Foreskin fibroblast (primary cell): ENCODE measurements at places on chromosomes 12 and 14.

DNA sequence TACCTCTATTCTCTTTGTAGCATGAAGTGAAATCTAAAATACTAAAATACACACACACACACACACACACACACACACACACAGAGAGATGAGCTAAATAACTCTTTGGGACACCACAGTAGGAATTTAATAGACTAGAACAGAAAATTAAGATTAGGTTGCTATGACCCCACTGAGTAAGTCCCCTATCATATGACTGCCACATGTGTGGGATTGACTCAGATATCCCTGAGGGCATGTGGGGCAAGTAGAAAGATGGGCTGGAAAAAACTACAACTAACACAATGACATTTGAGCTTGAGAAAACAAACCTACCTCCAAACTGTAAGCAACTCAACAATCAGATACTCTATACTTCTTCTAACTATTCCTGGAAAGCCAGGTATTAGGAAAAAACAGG, 27.0 kb downstream of the SLC25A21 start:
- peak; percentile 75 for DNase-seq

DNA sequence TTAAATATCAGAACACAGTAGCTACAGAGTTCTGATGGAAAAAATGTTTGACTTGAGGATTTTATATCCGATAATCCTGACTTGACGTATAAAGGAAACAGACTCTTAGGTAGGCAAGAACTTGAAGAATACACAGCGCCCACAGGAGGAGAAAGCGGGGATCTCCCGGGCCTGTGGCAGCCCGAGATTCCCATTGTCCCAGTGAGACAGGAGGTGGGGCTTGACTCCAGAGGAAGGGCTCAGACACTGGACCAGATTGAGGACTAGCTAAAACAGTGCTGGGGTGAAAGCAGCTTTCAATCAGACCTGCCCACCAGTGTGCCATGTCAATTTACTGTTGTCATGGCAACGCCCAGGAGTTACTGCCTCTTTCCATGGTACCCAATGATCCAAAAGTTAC, 51.1 kb upstream of the C14orf180 start:
- DNase-seq: no peak

GRCh38 chr12:71804505-71804904, 35.1 kb upstream of the TBC1D15 start:
- no peak for DNase-seq

DNA sequence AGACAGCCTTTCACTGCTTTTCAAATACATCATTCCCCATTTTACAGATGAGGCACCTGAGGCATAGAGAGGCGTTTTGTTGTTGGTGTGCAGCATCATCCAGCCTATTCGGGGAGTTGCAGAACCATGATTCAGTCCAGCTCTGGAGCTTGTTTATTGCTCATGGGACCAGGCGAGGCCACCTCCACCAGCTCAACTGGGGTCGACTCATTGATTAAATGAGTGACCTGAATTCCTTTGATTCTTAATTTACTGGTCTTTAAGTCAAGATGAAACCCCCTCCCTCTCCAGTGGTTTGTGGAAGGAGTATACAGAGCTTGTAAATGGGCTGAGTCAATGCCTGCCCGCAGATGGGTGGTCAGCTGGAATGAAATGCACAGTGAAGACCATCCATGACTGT, 161.9 kb downstream of the CHST11 start:
- DNase-seq: no peak

DNA sequence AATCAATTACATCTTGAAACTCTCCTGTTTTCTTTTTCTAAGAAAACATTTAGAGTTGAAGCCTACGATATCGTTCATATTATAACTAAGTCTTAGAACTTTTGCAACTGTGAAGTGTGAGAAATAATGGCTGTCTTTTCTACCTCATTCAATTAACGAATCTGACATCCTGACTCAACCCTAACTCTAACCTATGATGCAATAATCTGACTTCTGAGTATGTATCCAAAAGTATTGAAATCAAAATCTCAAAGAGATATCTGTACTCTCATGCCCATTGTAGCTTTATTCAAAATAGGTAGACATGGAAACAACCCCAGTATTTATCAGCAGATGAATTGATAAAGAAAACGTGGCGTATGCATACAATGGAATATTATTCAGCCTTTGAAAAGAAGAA, 252.7 kb downstream of the KCNH5 start:
- DNase-seq: no peak

GRCh38 chr12:77131977-77132490, 66.7 kb upstream of the E2F7 start:
- no peak for DNase-seq

GRCh38 chr12:29943683-29944082, 159.9 kb upstream of the TMTC1 start:
- no peak for DNase-seq

- DNase-seq: no peak
Observed at GRCh38 chr12:68963856-68964745, 31.1 kb upstream of the CPM start.

GRCh38 chr14:87626266-87626665, 366.7 kb downstream of the GALC start:
- peak; percentile 9 for DNase-seq

DNA sequence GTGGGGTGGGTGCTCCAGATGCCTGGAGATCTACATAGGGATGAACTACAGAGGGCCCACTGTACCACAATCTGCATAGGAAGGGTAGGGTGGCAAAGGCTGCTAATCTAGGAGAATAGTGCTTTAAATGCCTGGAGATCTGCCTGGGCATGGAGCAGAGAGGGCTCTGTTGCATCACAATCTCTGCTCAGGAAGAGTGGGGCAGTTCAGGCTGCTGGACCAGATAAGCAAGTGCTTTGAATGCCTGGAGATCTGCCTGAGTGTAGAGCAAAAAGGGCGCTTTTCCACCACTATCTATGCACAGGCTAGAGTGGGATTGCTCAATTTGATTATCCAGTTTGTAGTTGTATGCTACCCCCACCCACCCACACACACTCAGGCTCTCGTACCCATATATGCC, 886.3 kb upstream of the SEL1L start:
- DNase-seq: no peak

DNA sequence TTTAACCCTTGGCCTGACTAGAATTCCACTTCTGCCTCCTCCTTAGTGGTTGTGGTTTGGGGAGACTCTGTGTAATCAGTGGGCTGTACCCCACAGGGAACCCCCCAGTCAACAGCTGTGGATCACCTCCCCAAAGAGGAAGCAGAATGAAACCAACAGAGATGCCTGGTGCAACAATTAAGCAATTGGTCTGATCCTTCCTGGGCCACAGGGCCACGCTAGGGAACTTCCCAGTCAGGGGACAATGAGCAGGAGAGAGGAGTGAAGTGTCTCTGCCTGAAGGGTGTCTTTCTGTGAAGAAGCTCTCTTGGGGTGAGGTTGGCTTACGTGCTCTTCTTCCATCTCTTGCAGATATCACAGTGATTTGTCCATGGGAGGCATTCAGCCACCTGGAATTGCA, 8.2 kb downstream of the PDE6H start:
- no peak for DNase-seq

GRCh38 chr14:49408187-49408933, 177.8 kb downstream of the RPS29 start:
- no peak for DNase-seq

DNA sequence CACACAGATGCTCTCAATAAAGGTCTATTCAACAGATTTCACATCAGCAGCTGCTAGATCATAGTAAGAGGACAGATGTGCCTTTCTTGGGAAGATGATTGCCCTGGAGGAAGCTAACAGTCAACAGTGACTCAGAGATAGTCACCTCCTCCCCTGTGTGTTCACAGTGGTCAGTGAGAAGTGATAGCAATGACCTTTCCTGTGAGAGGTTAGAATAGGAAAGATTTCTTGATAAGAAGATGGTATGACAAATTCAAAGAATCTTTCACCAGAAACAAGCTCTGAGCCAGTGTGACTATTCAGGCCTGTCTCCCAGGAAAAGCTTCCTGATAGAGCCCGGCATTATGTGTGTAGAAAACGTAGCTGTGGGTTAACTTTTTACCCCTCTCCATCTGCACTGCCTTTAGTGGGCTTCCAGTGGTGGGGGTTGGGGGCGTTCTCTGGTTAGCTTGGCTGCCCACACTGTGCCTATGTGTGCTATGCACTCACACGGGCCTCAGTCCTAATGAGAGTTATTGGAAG, 66.4 kb upstream of the ARHGAP5 start:
- DNase-seq: peak; percentile 73

GRCh38 chr14:22887990-22888378, 5.0 kb downstream of the REM2 start:
- no peak for DNase-seq

DNA sequence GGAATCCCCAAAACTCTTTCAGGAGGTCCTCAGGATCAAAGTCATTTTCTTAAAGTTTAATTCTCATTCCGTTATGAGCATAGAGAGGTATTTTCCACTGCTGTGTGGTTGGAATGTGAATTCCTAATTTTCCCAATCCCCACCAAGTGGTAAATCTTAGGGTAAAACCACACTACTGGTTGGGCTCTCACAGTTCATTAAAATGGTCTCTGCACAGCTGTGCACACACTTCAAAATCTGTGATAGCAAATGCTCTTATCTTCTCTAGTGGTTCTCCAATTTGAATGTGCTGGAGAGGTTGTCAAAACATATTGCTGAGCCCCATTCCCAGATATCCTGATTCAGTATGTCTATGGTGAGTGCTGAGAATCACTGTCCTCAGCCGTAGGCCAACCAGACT, 189.1 kb downstream of the BMP4 start:
- no peak for DNase-seq

GRCh38 chr12:114700392-114701103, 16.6 kb upstream of the TBX3 start:
- DNase-seq: no peak

GRCh38 chr12:64461634-64462414, 9.9 kb downstream of the TBK1 start:
- peak; percentile 88 for DNase-seq

DNA sequence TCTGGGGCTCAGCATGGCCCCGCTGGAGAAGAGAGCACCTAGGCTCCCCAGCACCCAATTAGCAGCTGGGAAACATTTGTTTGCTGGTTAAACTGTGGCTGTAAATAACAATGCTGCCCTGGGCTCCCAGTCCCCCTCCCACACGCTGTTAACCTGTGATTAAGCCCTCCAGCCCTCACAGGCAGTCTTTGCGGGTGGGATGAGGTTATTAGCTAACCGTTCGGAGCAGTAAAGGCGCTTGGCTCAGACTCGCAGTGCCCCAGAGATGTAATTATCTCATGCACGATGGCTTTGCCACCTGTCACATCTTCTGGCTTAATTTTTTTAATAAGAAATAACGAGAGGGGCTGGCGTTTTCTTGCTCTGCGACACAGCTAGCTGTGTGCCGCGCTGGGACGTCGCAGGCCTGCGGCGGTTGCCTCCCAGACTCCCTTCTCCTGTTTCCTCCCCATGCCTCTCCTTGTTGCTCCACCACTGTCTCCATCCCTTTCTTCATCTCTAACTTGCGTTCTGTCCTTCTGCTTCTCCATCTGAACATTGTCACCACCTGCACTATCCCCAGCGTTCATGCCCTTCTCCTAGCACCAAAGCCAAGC, 239.2 kb upstream of the FKBP4 start:
- DNase-seq: no peak

- DNase-seq: no peak
Observed at GRCh38 chr14:101774814-101775213, 13.3 kb downstream of the PPP2R5C start.

DNA sequence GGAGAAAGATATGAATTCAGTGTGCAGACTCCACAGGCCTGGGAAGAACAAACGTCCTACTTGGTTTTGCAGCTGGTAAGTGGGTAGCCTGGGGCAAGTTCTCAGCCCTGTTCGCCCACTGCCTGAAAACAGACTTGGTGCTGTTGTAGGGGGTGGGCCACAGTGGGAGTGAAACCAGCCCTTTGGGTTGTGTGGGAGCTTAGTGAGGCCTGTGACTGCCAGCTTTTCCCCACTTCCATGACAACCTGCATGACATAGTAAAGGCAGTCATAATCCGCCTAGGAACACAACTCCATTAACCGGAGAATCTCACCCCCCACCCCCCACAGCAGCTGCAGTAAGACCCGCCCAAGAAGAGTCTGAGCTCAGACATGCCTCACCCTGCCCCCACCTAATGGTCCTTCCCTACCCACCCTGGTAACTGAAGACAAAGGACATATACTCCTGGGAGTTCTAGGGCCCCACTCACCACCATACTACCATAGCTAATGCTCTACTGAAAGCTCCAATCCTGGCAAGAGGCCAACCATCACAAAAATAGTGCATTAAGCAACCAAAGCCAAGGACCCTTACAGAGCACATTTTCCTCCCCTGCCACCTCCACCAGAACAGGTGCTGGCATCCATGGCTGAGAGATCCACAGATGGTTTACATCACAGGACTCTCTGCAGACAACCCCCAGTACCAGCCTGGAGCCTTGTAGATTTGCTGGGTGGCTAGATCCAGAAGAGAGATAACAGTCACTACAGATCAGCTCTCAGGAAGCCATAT, 39.8 kb upstream of the LMNTD1 start:
- no peak for DNase-seq

- no peak for DNase-seq
Observed at GRCh38 chr12:98385641-98386040, 129.7 kb upstream of the TMPO start.

GRCh38 chr14:94686511-94687160, 74.4 kb downstream of the SERPINA3 start:
- no peak for DNase-seq

- DNase-seq: no peak
Observed at GRCh38 chr12:5898874-5899273, 46.2 kb downstream of the ANO2 start.

GRCh38 chr14:22567437-22567836, 21.6 kb downstream of the DAD1 start:
- DNase-seq: no peak

DNA sequence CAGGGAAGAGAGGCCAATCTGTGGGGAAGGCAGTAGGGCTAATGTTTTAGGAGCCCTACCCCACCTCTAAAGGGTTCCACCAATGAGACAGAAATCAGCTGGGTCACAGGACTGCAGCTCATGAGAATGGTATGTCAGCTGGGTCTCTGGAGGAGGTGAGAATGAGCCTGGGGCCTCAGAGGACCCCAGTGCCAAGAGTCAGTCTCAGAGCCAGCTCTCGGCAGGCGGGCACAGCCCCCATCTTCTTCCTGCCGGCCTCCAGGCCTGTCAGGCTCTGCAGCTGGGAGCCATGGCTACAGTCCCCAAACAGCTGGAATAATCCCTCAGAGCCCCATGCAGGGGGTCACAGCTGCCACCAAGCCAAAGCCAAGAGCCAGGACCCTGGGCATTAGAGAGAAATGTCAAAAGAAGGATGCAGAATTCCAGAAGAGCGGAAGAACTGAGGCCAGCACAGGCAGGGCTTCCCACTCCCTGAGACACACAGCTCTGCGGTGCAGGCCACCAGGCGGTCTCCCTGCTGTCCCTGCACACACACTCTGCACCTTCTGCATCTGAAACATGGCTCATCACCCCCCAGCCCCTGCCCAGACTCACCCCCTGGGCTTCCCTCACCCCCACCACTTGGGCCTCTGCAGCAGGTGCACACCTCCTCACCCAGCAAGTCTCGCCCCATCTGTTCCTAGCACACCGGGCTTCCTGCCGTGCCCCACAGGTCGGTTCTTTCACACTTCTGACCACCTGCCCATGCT, 26.0 kb downstream of the ITPK1 start:
- no peak for DNase-seq
